Omental fat pad (tissue), 4 donors: ENCODE measurements at places on chromosomes 5 and 9. TPM values are rescaled to one million over a fixed set of nuclear protein-coding genes. Genes with fewer than 3 reads are reported as not detected.

DNA sequence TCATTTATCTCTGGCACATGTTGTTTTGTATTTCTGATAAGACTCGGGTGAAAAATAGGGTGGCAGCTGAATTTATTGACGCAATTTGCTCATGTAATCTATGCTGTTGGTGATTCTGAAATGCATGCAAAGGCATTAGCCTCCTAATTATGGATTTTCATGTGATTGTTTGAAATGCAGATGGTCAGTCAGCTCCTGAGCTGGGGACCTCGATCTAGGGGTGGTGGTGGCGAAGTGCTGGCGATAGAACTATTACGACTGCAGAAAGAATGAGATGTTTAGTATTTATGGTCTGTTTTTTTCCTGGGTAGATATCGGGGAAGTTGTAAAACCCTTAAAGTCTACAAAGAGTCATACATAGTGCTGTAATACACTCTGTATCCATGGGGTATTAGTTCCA lies 88.6 kb downstream of the SLC28A3 start:
- no peak for DNase-seq

GRCh38 chr5:4191041-4191440 lies 595.4 kb downstream of the IRX1 start:
- DNase-seq: no peak

DNA sequence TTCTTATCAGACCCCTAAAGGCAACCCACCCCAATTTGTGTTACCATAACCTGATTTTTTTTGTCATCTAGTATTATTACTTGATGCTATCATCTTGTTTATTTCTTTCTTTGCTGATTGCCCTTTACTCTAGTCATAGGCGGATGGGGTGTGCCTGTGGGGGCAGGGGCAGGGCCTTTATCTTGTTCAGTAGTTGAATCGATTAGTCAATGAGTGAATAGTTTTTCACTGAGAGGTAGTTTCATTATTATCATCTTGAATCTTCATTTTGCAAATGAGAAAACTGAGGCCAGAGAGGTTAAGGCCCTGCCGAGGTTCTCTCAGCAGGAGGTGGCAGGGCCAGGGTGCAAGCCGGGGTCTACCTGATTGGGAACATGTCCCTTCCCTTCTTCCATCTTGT lies 9.4 kb upstream of the GM2A start:
- no peak for DNase-seq

GRCh38 chr5:148830211-148830610 lies 3.8 kb downstream of the ADRB2 start:
- no peak for DNase-seq

DNA sequence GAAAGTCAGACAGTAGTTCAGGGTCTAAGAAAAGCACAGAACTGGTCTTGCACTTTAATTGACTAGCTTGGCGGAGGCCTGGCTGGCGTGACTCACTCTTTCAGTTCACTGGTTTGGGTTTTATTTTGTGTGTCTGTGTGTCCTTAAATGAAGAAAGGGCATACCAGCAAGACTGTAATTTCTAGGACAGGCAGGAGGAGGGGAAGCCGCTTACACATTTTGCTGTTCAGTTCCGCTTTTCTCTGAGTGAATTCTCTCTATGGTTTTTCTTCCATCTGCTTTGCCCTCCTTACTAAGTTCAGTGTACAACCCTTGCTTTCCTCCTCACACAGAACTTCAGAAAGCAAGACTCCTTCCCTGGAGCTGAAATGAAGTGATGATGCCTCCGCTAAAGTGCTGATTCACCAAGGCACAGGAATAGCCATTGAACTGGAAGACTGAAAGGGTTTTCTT lies 150.8 kb downstream of the MEF2C start:
- no peak for DNase-seq

- no peak for DNase-seq
Observed at GRCh38 chr9:26779062-26779461, 113.5 kb downstream of the CAAP1 start.

- no peak for DNase-seq
Observed at GRCh38 chr5:39013938-39014337, 60.3 kb downstream of the RICTOR start.

- DNase-seq: no peak
Observed at GRCh38 chr5:30894811-30895210, 298.7 kb upstream of the CDH6 start.

- DNase-seq: no peak
Observed at GRCh38 chr5:69276422-69277174, 41.9 kb downstream of the CDK7 start.

Gene POC5
- 12.6 TPM for total RNA-seq

Gene ANKRD18B
- not detected for total RNA-seq

Gene SPINK7
- total RNA-seq: not detected

Gene PCDHGA1
- 0.12 TPM for total RNA-seq

Gene PCDHB12
- 2.1 TPM for total RNA-seq
